CD4-positive, alpha-beta T cell treated with Interleukin-6 for 4 hours (primary cell): ENCODE measurements at places on chromosomes 16 and 17.

DNA sequence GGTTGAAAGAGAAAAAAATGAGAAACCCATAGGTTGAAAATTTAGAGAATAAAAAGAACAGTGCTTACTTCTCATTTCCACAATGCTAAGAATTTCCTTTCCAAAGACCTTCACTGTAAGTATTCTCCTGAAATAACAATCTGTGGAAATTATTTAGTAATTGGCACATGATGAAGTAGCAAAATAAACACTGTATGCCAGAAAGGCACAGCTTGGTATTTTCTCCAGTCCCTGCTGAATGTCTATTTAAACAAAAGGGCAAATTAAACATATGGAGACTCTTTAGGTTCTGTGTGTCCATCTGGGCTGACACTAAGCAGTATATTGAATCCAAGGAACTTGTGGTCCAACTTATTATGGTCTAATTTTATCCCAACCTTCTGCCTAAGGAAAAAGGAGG, 46.1 kb downstream of the CHCT1 start:
- DNase-seq: no peak

DNA sequence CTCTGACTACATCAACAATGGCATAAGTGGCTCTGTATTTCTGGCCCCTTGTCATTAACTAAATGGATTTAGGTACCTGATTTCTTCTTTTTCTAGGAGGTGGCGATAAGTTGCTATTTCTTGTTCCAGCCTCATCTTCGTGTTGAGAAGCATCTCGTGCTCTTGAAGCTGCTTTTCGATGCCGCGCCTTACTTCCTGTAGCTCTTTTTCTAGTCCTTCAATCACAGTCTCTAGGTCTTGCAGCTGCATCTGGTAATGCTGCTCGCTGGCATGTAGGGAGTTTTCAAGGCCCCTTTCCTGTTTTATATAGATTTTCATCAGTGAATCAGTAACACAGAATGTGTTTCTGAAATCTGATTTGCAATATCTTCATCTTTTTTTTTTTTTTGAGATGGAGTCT, 5.1 kb downstream of the KRT222 start:
- peak; percentile 39 for DNase-seq

- DNase-seq: no peak
These were observed 241.1 kb downstream of the SOX9 start for GRCh38 chr17:72361892-72362291.

- peak; percentile 40 for DNase-seq
These were observed 1.4 kb downstream of the UBE2I start for GRCh38 chr16:1310832-1311200.

- no peak for DNase-seq
These were observed 11.3 kb downstream of the WDR45B start for GRCh38 chr17:82636626-82637598.

DNA sequence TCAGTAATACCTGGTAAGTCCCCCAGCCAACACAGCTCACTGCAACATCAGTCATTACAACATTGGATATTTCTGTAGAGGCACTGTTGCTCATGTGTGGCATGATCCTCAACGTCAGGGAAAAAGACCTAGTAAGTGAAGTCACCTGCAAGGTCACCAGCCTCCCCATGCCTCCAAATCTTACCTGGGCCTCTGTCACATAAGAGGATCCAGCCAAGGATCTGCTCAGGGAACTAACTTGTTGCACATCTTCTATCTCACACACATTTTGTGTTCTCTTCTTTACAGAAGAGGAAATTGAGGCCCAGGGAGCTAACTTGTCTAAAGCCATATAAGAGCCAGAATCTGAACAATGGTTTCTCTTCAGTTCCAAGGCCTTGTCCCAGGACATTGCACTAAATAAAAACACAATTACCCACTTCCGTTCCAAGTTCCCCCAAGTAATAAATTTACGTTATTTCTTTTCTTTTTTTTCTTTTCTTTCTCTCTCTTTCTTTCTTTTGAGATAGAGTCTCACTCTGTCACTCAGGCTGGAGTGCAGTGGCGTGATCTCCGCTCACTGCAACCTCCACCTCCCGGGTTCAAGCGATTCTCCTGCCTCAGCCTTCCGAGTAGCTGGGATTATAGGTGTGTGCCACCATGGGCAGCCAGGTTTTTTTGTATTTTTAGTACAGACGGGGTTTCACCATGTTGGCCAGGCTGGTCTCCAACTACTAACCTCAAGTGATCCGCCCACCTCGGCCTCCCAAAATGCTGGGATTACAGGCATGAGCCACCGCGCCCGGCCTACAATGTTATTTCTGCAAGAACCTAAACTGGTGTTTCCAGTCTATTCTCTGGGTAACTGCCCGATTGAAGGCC, 1.3 kb downstream of the SHMT1 start:
- DNase-seq: no peak

DNA sequence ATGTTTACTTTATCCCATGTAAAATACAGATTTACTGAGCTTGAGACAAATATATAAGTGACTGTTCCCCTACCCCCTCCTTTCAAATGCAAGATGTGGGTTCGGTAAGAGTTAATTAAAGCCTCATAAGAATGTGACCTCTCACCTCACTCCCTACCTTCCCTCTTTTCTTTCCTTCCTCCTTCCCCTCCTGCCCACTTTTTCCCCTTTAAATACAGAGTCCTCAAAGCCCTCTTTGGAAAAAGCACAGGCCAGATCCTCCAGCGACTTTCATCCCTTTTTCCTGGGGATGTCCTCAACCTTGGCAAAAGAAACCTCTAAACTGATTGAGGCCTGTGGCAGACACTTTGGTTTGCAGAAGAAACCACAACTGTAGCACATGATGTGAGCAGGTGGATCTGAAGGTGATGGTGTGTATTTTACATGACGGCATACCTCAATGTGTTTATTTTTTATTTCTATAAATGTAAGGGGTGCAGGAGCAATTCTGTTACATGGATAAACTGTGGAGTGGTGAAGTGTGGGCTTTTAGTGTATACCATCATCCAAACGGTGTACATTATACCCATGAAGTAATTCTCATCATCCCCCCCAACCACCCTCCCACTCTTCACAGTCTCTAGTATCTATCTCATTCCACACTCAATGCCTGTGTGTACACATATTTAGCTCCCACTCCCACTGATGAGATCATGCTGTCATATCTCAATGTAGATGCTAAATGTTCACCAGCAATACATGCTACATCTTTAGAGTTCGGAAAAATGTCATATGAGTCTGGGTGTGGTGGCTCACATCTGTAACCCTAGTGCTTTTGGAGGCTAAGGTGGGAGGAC, 77.7 kb downstream of the XYLT1 start:
- no peak for DNase-seq

DNA sequence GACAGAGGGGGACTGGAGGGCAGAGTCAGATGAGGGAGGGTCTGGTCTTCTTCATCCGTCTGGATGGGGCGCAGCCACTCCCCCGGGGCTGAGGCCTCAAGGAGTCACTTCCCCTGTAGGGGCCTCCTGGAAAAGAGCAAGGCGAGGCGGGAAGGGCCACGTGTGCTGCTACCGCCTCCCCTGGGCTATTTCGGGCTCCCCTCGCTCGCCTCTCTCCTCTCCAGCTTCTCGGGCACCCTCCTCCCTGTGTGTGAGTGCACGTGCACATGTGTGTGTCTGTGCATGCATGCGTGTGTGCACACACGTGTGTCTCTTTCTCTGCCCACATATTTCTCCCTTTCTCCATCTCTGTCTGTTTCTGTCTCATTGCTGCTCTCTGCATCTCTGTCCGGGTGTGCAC, 10.1 kb downstream of the GSG1L start:
- DNase-seq: no peak

DNA sequence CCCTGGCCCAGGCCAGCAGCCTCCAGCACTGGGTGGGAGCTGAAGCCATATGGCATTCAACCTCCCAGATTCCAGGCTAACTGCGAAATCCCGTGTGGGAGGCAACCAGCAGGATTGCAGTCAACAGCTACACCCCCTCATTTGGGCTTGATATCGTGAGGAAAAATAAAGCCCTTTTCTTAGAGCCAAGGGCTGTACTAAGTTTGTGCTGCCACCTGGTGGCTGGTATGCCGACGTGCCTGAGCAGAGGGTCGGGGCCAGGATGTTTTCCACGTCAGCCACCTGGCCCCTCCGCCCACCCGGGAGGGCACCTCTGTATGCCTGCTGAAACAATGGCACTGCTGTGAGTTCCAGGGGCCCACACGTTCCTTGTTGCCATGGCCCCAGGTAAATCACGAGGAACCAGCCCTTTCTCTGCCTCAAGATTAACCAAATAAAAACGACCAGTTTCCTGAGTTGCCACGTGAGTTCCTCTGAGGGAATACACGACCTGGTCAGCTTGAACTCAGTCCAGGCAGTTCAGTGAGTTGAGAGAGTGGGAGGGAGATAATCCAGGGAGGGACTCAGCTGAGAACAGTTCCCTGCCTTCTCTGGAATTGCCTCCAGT, 9.0 kb downstream of the TMEM98 start:
- DNase-seq: peak; percentile 67

GRCh38 chr17:73510981-73511718, 133.1 kb downstream of the SDK2 start:
- DNase-seq: no peak

GRCh38 chr16:24851700-24852099, 5.9 kb downstream of the SLC5A11 start:
- DNase-seq: no peak

DNA sequence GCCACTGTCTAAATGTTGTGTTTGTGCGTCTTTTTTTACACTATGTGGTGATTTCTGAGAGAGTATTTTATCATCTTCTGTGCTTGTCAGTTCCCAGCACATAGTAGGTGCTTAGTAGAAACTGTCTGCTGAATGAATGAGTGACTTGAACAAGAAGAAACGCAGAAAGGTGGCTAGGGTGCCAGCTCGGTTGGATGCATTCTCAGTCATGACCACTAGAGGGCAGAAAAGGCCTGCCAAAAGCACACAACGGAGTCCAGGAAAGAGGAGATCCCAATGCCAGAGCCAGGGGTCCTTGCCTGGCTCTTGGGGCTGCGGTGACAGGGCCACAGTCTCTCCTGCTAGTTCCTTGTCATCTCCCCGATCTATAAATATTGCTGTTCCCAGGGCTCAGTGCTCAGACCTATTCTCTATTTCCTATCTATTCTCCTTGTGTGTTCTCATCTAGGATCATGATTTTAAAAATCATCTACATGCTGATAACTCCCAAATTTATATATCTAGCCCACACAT, 57.3 kb upstream of the CCL1 start:
- peak; percentile 65 for DNase-seq

- DNase-seq: no peak
These were observed 395.5 kb downstream of the TMEM114 start for GRCh38 chr16:8194794-8195193.

- no peak for DNase-seq
These were observed 12.2 kb downstream of the FBXO31 start for GRCh38 chr16:87371261-87371866.

GRCh38 chr17:59695945-59696681, 11.1 kb downstream of the PTRH2 start:
- DNase-seq: no peak

DNA sequence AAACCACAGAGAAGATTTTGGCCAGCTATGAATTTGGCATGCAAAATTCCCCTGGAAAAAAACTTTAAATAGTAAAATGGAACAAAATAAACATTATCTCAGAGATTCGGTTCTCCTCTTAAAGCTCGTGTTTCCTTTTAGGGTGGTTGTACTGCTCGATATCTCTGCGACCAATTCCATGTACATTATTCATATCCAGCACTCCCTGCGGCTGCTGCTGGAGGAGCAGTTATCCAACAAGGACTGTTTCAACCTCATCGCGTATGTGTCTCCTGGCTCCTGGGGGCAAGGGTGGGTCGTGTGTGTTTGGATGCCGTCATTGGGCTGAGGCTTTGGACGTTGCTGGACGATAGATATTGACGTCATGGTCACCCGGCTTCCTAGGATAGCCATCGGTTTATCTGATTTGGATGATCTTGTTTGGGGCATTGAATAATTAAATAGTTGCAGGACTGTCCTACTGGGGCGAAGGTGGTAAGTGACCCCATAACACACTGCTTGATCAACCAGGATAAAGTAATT, 33.8 kb downstream of the VWA3A start:
- no peak for DNase-seq

GRCh38 chr17:17258998-17259397, 22.0 kb upstream of the FLCN start:
- DNase-seq: no peak

DNA sequence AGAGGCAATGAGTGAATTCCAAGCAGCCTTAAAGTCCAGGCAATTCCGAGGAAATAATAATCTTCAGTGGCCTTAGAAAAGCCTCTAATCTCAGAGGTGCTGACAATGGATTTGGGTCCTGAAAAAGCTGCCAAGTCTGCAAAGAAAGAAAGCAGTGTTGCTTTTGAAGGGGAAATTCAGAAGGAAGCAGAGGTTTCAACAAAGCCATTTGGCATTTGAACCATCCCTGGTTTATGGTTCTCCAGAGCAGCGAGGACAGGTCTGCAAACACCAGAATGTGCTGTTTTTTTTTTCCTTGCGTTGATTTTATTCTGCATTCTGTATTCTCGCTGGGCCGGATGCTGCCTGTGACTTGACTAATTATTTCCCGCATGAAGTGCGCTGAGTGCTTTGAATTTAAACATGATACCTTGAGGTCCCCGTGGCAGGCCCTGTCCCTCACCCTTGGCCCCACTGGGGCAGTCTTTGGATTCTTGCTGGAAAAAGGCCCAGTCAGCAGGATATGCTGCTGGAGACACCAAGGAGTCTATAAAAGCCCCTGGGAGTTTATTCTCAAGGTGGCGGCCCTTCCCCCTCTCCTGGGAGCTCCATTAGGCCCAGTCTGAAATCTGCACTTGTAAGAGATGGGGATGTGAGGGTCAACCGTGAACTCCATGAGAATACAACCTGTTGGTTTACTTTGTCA, 338.3 kb downstream of the HAPSTR1 start:
- no peak for DNase-seq

DNA sequence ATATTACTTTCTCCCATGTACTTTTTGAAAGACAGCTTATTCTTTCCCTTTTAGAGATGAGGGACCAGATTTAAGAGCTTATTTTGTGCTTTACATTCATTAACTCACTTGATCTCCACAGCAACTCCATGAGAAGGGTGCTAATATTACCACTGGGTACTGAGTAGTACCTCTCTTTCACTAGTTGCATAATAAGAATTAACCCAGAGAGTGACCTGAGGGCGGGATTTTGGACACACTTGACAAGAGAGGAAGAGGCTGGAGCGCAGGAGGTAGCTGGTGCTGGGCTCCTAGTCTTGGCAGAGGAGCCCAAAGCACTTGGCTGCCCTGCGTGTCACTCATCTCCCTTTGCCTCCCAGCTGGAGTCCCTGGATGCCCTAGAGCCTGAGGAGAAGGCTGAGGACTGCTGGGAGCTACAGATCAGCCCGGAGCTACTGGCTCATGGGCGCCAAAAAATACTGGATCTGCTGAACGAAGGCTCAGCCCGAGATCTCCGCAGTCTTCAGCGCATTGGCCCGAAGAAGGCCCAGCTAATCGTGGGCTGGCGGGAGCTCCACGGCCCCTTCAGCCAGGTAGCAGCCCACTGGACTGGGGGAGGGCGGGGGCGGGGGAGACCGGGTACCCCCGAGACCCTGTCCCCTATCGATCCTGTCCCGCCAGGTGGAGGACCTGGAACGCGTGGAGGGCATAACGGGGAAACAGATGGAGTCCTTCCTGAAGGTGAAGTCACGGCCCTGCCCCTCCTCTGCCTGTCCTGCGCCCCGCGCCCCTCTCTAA, 1.7 kb upstream of the MAZ start:
- DNase-seq: no peak
